ENCODE measurements at places on chromosomes 2 and 18. TPM values are rescaled to one million over a fixed set of nuclear protein-coding genes. Genes with fewer than 3 reads are reported as not detected.

The DCDC2C gene
- not detected for total RNA-seq

The SIX3 gene
- total RNA-seq: not detected

The GAL3ST2 gene
- total RNA-seq: not detected

The ICOS gene
- total RNA-seq: 0.10 TPM

The CTDP1 gene
- total RNA-seq: 18.4 TPM

The MGAT4A gene
- total RNA-seq: 19.0 TPM

The DLGAP1 gene
- 4.4 TPM for total RNA-seq

The ANKRD62 gene
- 0.10 TPM for total RNA-seq

The ATP8B1 gene
- total RNA-seq: 16.6 TPM

The HOXD12 gene
- not detected for total RNA-seq

The EMILIN1 gene
- 82.0 TPM for total RNA-seq

The C2orf72 gene
- 3.5 TPM for total RNA-seq

The QPCT gene
- total RNA-seq: 5.6 TPM

The DSG1 gene
- 17.2 TPM for total RNA-seq

The SRD5A2 gene
- 0.10 TPM for total RNA-seq

The LCT gene
- not detected for total RNA-seq

All from tongue (tissue), 3 donors.